ENCODE measurements at places on chromosomes 6 and 20. TPM values are rescaled to one million over a fixed set of nuclear protein-coding genes. Genes with fewer than 3 reads are reported as not detected.

The ENPP3 gene
- total RNA-seq = 0.53 TPM

DNA sequence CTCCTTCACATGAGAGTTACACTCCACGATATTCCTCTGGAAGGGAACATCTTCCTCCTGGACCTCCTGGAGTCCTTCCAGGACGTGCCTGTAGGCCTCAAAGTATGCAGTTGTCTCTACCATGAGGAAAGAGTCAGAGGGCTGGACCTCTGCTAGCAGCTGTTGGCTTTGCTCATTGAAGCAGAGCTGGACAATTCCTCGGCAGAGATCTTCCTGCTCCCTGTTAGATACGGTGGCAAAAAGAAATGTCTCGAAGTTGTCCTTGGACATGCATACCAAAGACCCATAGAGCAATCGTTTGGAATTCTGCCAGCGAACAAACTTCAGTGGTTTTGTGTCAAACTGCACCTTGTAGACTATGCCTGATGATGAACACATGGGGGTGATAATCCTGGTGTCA, 7.7 kb downstream of the ZNFX1 start:
- DNase-seq = no peak

- DNase-seq = no peak
Measured at GRCh38 chr6:7938562-7939183, 28.1 kb upstream of the TXNDC5 start.

DNA sequence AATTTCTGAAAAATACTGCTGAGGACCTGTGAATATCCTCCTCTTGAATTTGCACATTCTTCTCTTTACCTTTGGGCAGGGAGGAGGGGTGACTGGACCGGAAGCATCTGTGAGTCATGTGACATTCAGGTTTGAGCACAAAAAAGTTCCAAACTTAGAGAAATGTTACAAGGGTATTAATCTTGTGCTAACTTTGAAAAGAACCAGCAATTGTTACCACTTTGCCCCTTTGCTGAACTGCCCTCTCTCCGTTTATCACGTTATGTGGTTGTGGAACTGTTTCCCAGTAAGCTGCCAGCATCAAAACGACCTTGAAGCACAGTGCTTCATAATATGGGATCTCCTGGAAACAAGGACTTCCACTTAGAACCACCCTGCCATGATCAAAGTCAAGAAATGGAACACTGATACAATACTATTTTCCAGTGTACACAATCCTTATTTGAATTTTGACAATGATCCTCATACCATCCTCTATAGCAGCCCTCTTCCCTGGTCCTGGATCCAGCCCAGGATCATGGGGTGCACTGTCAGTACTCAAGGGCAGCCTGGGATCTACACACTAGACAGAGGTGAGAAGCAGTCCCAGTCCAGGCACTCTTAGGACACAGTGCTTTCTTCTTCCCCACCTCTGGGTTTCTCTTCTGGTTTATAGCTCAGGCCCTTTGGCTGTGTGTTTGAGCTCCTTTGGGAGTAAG, 2.3 kb upstream of the TUBB1 start:
- DNase-seq = no peak

The RNF39 gene
- not detected for total RNA-seq

DNA sequence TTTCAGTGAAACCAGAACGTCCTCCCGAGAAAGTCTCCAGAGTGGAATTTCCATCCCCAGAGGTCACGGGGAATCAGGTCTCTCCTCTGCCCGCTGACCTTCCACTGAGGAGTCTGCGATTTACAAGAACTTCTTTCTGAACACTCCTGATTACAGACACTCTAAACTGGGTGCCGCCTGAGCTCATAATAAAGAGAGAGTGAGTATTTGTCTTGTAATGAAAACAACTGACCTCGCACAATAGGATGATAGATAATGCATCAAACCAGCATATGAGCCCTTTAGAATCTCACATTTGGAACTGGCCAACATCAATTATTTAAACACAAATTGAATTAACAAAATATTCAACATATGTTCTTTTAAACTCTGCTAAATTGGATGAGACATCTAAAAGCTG, 47.5 kb downstream of the DLL1 start:
- DNase-seq = no peak

DNA sequence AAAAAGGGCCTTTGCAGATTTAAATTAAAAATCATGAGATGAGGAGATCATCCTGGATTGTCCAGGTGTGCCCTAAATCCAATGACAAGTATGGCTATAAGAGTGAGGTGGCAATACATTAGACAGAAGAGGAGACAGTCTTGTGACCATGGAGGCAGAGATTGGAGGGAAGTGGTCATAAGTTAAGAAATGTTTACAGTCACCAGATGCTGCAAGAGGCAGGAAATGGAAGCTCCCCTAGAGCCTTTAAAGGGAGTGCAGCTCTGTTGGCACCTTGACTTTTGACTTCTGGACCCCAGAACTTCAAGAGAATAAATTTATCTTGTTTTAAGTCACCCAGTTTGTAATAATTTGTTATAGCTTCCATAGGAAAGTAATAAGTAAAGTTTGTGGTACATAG, 61.1 kb downstream of the HMGN3 start:
- DNase-seq = no peak

GRCh38 chr20:646107-646867, 6.7 kb downstream of the SRXN1 start:
- DNase-seq = no peak

The FRK gene
- total RNA-seq = 0.06 TPM
